ENCODE measurements at places on chromosomes 2 and 18.

DNA sequence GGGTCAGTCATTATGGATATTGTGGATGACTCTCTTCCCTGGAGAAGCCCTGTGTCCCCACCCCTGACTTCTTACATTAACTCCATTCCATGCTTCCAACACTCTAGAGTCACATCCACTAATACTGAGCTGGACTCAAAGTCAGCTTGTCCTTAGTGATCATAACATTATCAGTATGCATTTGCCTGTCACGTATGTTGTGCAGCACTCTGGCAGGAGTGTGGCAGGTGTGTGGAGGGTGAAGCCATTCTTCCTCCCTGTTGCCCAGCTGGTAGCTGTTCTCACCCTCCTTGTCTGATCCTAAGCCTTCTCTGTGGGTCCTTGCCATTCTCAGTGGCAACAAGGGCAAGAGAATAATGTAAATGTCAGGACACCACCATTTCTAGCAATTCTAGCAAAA is 334.1 kb upstream of the RAB6C start:
- no peak overlapping the region for H3K27ac ChIP-seq
- H3K36me3 ChIP-seq, result no peaks in the 10 kb centered on the region
- no peak for DNase-seq
- no peaks in the 10 kb centered on the region for H3K4me1 ChIP-seq
- H3K27me3 ChIP-seq, result peaks cover 1% of the 10 kb centered on the region

DNA sequence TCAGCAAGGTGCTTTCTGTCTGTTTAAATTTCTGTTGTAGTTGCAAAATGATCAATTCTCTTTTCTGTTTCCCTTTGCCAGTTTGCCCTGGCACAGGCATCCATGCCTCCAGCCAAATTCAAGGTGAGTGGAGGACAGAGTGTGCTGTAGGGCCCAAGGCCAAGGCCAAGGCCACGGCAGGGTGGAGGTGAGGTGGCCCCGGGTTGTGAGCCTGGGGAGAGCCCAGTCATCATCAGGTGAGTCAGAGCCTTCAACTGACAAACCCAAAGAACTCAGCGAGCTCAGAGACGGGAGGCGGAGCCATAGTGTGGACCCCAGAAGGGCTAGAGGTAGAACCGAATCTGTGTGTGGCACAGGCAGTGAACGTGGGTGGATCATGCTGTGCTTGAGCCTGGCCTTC is 55.7 kb downstream of the BCL2L11 start:
- no peak overlapping the region for H3K4me3 ChIP-seq
- no peaks in the 10 kb centered on the region for H3K36me3 ChIP-seq
- no peaks in the 10 kb centered on the region for H3K4me1 ChIP-seq
- H3K27ac ChIP-seq, result no peak overlapping the region
- H3K27me3 ChIP-seq, result peaks cover 22% of the 10 kb centered on the region

DNA sequence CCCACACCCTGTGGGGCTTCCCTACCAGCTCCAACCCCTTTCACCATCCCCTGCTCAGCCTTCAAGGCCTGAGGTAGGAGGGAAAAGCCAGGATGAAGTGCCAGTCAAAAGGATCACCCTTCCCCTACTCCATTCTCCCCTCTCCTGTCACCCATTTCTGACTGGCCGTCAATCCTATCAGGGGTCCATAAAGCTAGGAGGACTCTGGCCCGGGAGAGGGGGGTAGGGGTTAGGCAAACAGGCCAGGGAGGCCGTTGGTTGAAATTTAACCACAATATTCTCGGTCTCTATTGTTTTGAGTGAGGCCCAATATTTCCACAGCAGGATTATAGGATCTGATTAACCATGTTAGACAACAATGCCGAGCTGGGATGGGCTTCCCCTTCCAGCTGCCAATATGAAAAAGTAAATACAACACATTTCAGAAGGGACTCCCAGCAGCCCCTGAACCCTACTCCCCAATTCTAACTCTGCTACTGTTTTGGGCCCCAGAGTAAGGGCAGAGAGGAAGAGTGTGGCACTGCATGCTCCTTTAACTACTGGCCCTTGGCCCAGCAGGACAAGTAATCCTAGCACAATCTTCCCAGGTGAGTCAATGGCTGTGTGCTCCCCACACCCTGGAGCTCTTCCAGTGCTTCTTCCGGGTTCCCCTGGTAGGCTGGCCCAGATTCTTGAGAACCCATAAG is 10.6 kb upstream of the IHH start:
- no peak for DNase-seq
- H3K4me1 ChIP-seq, result no peaks in the 10 kb centered on the region
- H3K4me3 ChIP-seq, result no peak overlapping the region
- H3K36me3 ChIP-seq, result peaks cover 10% of the 10 kb centered on the region
- no peaks in the 10 kb centered on the region for H3K27me3 ChIP-seq
- H3K27ac ChIP-seq, result no peak overlapping the region

GRCh38 chr2:7075834-7076233 is 158.6 kb downstream of the RNF144A start:
- no peak overlapping the region for H3K27ac ChIP-seq
- H3K4me3 ChIP-seq, result no peak overlapping the region
- no peaks in the 10 kb centered on the region for H3K4me1 ChIP-seq

DNA sequence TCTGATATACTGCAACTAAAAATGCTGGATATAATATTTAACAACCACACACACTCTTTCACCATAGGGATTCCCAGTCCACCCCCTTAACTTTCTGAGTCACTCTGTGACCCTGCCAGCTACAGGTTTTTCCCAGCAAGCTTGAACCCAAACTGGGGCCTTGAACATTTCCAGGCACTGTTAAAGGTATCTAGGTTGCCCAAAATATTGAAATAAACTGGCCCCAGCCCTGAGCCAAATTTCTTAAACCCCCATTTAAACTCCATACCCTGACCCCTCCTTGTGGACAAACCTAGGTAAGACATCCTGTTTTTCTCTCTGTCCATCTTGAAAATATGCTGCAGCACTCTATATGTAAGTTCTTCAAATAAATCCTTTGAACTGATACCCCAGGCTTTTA is 19.7 kb upstream of the DCTN1 start:
- no peak overlapping the region for H3K27ac ChIP-seq
- H3K27me3 ChIP-seq, result peaks cover 2% of the 10 kb centered on the region
- DNase-seq, result no peak
- no peak overlapping the region for H3K4me3 ChIP-seq
- H3K36me3 ChIP-seq, result no peaks in the 10 kb centered on the region

GRCh38 chr2:173159791-173160463 is 84.3 kb downstream of the MAP3K20 start:
- peaks cover 9% of the 10 kb centered on the region for H3K27me3 ChIP-seq
- no peak overlapping the region for H3K4me3 ChIP-seq
- H3K4me1 ChIP-seq, result peaks cover 2% of the 10 kb centered on the region
- DNase-seq, result no peak

DNA sequence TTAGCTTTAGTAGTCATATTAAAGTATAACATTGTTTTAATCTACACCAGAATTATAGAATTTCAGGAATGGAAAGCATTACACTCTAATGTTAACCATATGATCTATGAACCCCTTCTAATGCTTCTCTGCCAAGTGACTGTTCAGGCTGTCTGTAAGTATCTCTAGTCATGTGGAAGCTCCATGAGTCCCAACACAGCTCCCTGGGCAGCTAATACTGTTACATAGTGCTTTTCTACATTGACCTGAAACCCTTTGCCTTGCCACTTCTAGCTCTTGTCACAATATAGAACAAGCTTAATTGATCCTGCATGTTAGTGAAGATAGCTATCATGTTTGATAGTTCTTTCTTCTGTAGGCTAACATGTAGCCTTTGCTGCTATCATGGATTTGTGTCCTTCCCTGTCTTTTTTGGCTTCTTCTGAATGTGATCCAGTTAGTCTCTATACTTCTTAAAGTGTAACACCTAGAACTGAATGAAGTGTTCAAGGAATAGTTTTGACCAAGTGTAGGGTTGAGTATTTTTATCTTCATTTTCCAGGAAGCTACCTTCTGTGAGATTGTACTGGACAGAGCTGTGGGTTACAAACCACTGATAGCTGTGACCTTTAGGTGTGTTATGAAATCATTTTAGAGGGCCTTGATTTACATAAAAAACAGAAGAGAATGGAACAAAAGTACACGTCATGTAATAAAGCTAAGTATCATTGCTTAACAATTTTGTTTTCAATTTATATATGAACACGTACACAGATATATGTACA is 23.7 kb downstream of the BABAM2 start:
- H3K27me3 ChIP-seq, result no peaks in the 10 kb centered on the region
- H3K4me1 ChIP-seq, result peaks cover 16% of the 10 kb centered on the region
- peaks cover 12% of the 10 kb centered on the region for H3K36me3 ChIP-seq
- H3K4me3 ChIP-seq, result no peak overlapping the region
- DNase-seq, result no peak

GRCh38 chr2:219596954-219597551 is 604 bp upstream of the STK11IP start:
- DNase-seq, result no peak
- peak overlapping the region; percentile 82 for H3K4me3 ChIP-seq
- peak overlapping the region; percentile 97 for H3K27ac ChIP-seq
- peaks cover 5% of the 10 kb centered on the region for H3K36me3 ChIP-seq
- peaks cover 4% of the 10 kb centered on the region for H3K27me3 ChIP-seq

GRCh38 chr2:119759451-119760236 is at the start of gene PTPN4:
TSS of gene PTPN4 (plus strand) at chr2:119759922. CDS start at chr2:119809854, 49,932 bp downstream.
- peaks cover 2% of the 10 kb centered on the region for H3K36me3 ChIP-seq
- peak; percentile 98 for DNase-seq
- peaks cover 43% of the 10 kb centered on the region for H3K4me1 ChIP-seq

GRCh38 chr2:67922080-67922785 is 140.6 kb downstream of the C1D start:
- no peaks in the 10 kb centered on the region for H3K4me1 ChIP-seq
- H3K4me3 ChIP-seq, result no peak overlapping the region
- no peaks in the 10 kb centered on the region for H3K36me3 ChIP-seq
